ENCODE measurements at places on chromosomes 11 and 22.

DNA sequence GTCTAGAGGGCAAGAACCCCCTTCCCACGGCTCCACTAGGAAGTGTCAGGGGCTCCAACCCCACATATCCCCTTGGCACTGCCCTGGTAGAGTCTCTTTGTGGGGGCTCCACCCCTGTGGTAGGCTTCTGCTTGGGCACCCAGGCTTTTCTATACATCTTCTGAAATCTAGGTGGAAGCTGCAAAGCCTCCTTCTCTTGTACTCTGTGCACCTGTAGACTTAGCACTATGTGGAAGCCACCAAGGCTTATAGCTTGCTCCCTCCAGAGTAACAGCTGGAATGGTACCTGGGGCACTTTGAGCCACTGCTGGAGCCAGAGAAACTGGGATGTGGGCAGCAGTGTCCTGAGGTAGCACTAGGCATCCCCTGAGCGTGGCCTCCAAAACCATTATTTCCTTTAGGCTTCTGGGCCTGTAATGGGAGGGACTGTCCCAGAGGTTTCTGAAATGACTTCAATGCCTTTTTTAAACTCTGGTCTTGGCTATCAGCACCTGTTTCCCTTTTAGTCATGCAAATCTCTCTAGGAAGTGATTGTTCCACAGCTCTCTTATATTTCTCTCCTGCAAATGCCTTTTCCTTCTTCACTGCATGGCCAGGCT, 68.4 kb downstream of the TRAF6 start:
- DNase-seq: no peak

DNA sequence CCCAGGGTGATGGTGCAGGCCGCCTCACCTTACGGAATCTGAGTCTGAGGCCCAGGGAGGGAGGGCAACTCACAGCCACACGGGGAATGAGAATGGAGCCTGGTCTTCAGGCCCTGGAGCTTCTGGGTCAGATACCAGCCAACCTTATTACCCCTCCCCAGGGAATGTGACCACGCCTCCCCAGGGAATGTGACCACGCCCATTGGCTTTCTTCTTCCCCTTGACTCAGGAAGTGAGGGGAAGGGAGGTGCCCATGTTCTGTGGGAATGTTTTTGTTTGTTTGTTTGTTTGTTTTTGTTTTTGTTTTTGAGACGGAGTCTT, 57.5 kb upstream of the RBFOX2 start:
- no peak for DNase-seq

DNA sequence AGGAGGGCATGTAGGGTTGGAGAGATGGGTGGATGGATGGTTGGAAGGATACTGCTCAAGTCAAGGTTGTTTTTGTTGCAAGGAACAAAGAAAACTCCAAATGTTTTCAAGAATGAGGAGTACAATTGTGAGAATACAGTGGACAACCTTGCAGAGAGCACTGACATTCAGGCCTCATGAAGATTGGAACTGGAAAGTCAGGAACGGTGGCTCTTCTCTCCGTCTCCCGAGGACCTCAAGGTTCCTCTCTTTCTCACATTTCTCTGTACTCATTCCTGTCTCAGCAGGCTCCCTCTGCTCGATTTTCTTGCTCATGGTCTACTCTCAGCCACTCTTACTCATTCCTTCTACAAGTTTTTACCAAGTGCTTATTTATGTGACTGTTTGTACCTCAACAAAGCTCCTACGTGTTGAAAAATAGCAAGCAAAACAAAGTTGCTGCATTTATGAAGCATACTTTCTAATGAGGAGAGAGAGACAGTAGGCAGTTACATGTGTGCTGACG, 97.6 kb downstream of the SWAP70 start:
- no peak for DNase-seq

DNA sequence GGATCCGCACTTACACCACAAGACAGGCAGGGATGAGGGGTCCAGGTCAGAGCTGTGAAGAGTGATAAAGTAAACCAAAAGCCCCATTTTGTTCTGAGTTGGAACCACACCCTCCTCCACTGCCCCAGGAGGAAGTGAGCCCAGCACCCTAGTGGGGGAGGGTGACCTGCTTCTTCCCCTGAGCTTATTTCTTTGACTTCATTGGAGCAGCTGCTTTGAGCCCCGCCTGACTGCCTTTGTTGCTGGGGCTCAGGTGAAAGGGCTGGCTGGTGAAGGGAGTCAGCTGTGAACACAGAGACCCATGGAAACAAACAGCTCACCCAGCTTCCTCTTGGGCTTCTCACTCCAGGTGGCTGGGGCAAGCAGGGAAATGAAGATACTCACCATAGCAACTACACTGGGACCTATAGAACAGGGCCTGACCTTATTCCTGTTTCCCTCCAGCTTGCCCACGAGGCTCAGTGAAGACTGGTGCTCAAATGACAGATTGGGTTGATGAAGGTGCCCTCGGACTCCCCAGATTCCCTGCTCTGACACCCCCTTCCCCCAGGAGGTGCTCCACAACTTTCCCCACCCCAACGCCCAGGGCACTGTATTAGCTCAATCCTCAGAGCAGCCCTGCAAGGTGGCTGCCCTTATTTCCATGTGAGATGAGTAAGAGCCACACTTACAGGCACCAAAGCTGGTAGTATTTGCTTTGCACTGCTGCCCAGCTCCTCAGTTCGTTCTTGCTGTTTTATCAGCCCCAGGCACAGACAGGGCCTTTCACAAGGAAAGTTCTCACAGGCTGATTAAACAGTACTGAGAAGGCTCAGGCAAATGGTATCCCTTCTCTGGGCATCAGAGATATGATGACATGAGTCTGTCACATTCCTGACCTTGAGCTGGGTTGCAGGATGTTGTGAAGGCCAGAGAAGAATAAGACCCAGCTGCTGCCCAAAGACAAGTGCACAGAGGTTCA, 2.4 kb downstream of the UCP2 start:
- no peak for DNase-seq

DNA sequence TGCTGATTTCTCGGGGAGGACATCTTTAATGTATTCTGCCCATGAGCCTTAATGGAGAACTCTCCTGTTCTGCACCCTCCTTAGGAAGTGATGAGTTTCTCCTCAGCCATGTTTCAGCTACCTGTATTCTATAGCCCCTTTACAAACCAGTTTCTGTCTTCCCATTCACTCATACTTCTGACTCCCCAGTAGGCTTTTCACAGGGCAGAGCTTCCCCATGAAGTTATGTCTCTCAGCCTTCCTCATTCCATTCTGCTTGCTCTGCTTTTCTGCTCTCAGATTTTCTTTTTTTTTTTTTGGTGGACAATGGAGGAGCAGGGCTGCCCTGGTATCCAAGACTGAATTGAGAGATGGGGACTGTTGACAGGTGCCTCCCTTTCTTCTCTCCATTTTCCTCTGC, 4.3 kb upstream of the OR52R1 start:
- no peak for DNase-seq

- DNase-seq: no peak
Measured at GRCh38 chr11:116217006-116217405, 555.8 kb downstream of the BUD13 start.

DNA sequence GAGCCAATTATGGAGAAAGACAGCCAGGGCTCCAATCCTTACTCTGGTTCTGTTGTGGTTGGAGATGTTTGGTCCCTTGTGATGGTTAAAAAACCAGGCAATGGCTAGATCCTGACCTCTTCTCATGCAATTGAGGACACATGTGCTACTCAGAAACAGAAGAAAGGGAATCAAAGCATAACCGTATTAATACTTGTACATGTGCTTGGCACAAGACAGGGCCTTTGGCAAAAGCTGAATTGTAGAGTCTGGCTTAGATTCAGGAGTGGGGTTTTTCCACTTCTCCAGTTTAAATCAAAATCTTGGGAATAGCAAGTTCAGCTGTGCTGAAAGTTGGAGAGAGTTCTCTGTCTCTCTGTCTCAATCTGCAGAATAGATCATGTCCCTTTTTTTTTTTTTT, 80.1 kb upstream of the E2F8 start:
- DNase-seq: no peak

DNA sequence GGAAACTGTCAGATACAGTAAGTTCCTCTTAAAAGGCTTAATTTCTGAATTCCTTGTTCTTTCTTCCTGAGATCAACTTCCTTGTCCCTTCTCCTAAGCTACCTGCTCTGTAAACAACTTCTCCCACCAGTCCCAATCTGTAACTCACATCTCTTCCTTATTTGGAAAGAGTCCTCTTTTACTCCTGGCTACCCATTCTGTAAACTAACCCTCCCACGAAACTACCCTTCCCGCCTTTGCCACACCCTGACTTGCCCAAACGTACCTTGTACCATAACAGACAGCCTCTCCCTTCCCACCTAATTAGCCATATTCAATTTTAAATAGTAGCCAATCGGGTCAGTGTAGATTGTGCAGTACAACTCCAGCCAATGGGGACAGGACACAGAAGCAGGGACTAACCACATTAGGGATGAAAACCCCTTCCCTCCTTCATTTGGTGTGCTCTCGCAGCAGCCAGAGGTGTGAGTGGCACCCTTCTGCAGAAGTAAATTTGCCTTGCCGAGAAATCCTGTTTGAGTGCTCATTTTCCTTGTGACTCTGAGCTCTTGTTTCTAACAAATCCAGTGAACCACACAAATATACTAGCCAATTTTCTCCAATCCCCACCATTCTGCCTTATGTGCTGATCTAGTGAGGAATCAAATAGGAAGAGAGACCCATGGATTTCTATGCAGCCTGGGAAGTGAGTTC, 49.5 kb downstream of the ZNF280B start:
- DNase-seq: no peak

DNA sequence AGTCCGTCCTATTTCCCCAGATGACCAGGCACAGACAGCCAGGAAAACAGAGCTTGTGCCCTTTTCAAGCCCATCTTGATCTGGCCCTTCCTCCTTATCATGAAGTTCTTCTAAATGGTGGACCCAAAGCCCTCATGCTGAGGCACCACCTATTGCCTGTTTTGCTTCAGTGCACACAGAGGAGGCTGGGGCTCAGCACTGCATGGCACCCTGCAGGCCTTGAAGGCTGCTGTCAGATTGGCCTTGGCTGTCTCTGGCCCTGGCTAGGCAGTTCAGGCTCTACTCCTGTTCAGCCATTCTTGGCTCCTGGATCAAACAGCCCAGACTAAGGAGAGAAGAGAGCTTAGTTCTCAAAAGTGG, 49.2 kb downstream of the OTOG start:
- DNase-seq: no peak

- no peak for DNase-seq
Measured at GRCh38 chr11:35337914-35338305, 81.4 kb downstream of the SLC1A2 start.

- no peak for DNase-seq
Measured at GRCh38 chr11:68775951-68776388, 24.6 kb upstream of the TESMIN start.

- no peak for DNase-seq
Measured at GRCh38 chr11:17431139-17431538, 42.7 kb upstream of the KCNJ11 start.

GRCh38 chr11:110081462-110082376, 11.5 kb upstream of the ZC3H12C start:
- no peak for DNase-seq

- no peak for DNase-seq
Measured at GRCh38 chr11:24705474-24705873, 208.6 kb downstream of the LUZP2 start.

GRCh38 chr11:8656291-8656690, 26.2 kb downstream of the TRIM66 start:
- DNase-seq: no peak

GRCh38 chr11:126186708-126187529, 24.5 kb downstream of the RPUSD4 start:
- DNase-seq: peak; percentile 63

DNA sequence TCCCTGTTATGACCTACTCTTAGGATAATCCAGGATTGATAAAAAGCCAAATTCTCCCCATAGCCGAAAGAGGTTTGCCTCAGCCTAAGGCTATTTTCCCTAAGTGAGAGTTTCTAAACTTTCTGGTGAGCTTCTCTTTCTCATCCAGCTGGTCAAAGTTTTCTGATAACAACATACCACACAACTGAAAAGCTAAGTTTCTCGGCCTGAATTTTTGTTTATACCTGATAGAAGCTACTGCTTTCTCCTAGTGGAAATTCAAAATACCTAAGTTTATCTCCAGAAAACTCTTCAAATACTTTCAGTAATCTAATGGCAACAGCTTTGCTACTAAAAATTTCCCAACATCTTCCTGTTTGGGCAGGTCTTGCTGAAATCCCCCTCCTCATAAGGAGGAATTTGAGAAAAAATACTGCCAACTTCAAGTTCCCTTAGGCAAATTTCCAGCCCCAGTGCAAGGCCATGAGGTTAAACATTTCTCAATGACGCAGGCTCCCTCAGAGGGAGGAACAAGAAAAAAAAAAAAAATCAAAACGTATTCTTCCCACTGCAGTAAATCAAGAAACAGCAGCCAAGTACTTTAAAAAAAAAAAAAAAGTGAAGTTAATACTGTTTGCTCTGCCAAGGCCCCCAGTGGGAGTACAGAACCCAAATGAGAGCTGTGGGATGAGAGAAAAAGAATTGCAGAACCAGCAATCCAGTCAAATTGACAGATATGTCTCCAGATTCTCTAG, 127.0 kb downstream of the MRTFA start:
- DNase-seq: no peak

DNA sequence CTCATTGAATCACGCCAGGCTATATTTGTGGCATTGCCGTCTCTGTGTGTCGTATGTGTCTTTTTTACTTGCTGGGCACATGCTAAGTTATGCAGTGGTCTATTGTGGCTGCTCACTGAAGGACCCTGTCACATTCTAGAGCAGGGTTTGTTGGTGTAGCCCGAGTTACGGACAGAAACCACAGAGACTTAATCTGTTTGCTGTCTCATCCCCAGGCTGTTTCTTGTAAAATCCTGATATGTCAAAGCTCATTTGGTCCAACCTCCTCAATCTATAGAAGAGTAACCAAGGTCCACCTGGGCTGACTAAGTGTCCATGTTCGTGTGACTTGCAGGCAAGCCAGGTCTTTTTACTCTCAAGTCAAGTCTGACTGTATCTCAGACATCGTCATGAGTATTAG, 5.0 kb downstream of the DPF2 start:
- DNase-seq: no peak

DNA sequence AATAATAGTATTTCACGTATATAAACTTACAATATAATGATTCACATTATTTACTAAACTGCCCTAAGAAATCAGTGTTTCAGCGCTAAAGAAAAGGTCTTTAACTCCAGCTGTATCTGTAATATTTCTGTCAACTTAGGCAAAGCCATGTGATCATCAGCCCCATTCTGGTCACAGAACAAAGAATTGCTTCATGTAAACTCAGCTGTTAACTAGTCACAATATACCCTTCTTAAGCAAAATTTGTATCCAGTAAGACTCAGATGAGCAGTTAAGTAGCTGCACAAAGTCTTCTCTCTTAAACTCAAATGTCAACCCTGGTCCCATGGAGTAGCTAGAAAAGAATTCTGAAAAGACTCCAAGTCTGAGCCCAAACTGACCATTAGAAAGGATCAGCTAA, 26.6 kb downstream of the HPS5 start:
- DNase-seq: no peak
